ENCODE measurements at places on chromosomes 1 and 21. TPM values are rescaled to one million over a fixed set of nuclear protein-coding genes. Genes with fewer than 3 reads are reported as not detected.

- no peak for DNase-seq
These were observed 442.1 kb downstream of the PTBP2 start for GRCh38 chr1:97163591-97164275.

S100A8 gene
- total RNA-seq = not detected

DNA sequence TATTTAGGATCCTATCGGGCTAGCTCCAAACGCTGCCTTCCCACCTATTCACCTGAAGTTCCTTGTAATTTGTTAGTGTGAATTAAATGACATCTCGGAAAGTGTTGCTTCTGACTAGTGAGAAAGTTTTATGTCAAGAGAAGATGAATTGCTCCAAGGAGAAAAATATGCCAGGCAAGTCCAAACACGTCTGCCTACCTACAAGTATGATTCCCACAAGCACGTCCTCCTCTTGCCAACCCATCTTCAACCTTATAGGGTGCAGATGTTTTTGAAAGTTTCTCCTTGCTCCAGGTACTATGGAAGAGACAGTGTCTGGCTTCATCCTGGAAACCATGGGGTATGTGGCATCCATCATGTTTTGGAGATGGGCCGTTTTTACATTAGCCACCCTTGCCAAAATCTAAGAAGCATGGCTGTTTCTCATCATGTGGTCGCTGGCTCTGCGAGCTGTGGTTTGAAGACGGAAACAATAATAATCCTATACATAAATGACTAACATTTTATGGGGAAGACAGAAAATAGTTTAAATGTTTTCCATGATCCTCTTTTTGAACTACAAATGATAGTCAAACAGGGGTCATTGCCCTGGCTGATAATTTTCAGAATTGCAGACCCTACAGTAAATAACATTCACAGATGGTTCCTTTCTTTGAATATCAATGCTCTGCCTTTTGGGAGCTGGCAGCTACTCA, 505.8 kb downstream of the SMYD3 start:
- DNase-seq = peak; percentile 80

DNA sequence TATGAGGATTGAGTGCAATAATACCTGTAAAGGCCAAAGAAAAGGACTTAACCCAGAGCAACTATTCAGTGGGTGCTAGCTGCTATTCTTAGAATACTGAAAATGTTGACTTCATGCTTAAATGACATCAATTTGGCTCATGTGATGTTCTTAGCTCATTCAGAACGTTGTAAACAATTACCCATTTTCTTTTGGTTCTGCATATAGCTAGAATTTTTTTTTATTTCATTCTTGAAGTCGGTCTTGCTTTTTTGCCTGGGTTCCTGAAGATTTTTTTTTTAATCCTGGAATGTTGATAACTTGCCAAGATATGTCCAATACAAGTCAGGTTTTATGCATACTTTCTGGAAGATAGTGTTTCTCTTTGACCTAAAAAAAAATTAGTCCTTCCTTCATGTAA, 772.0 kb downstream of the LTN1 start:
- no peak for DNase-seq

LCA5L gene
- 0.59 TPM for total RNA-seq

DNA sequence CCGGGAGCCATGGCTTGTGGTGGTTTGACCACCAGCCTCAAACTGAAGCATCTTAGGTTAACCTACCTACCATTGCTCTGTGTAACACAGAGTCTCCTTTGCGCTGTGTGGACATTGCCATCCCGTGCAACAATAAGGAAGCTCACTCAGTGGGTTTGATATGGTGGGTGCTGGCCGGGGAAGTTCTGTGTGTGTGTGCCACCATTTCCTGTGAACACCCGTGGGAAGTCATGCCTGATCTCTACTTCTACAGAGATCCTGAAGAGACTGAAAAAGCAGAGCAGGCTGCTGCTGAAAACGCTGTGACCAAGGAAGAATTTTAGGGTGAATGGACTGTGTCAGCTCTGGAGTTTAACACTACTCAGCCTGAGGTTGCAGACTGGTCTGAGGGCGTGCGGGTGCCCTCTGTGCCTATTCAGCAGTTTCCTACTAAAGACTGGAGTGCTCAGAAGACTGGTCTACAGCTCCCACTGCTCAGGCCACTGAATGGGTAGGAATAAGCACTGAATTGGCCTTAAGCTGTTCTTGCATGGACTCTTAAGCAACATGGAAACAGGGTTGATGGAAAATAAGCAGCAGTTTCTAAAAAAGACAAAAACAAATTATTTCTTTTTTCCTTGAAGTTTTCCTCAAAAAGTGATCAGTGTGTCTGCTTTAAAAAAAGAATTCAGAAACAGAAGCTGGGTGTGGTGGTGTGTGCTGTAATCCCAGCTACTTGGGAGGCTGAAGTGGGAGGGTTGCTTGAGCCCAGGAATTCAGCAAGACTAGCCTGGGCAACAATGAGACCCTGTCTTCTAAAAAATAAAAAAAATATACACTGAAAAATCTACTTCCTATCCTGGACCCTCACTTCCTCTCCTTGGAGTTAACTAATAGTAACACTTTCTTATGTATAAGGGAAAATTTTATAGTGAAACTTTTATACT, 14.6 kb downstream of the CEP350 start:
- no peak for DNase-seq

DNA sequence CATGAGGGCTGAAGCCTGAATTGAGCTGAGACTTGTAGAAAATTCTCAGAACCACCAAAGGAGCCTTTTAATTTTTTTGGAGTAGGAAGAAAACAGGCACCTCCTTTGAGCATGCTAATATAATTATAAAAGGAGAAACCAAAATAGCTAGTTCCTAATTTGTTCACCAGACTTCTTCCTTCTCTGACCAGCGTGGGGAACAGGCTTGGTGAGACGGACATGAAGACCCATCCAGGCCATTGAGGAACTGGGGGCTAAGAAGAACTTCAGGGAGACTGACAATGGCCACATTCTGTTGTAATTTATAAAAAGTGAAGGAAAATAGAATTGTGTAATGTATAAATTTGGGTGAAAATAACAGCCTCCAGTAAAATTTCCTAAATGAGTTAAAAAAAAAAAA, 62.6 kb downstream of the MAN1C1 start:
- no peak for DNase-seq

CCDC185 gene
- 0.47 TPM for total RNA-seq

DNA sequence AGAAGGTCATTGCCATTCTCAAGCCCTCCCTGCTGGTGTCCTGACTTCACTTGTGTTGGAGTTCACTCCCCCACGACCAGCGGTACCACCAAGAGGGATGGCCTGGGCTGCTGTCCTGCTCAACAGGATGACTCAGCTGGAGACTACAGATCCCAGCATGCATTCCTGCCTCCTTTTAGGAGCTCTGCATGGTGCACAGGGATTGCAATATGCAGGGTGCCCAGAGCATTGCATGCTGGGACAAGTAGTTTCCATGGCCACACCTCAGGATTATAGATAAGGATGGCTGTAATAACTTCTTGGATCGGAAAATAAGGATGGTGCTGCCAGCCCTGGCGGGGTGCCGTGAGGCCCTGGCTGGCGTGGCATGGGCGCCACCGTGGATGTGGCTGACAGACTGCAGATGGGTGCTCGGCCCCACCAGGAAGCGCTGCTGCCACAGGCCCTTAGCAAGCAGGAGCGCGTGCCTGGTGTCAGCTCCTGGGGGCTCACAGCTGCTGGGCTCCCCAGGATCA, 150.0 kb downstream of the CASZ1 start:
- DNase-seq = peak; percentile 51

SPRR1B gene
- not detected for total RNA-seq

DNA sequence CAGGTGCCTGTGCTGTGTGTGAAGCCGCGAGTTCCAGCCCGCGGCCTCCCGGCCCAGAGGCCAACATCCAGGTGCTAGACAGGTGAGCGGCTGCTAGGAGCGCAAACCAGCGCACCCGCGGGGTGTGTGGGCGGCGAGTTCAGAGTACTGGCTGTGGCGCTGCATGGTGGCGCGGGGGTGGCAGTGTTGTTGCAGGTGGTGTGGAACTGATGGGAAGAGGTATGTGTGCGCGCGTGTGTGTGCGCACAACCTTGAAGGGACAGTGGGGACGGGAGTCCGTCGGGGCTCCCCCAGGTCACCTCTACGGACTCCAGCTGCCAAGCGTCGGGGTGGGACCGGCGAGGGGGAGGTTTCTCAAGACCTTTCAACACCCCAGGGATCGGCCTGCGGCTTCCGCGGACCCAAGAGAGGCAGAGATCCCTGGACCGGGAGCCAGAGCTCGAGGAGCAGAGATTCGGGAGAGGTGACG, 433 bp upstream of the DMBX1 start:
- DNase-seq = no peak

DNA sequence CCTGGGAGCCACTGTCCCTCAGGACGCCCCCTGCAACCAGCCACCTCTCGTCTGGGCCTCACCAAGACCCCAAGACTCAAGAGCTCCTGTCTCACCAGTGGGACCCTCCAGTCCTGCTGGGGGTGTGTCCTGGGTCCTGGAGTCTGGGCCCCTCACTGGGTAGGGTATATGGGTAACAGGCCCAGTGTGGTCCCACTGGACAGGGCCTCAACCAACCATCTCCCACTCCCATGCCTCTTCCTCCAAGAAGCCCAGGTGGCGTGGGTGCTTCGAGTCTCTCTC, 725 bp upstream of the VWA1 start:
- DNase-seq = no peak
